COLO829 (cell line): ENCODE measurements at places on chromosomes 16 and 17.
A peak's percentile ranks its signal among the peaks of the same experiment; 100 is the strongest.

- no peak for DNase-seq
These were observed 51.3 kb downstream of the EPN2 start for GRCh38 chr17:19288453-19288852.

DNA sequence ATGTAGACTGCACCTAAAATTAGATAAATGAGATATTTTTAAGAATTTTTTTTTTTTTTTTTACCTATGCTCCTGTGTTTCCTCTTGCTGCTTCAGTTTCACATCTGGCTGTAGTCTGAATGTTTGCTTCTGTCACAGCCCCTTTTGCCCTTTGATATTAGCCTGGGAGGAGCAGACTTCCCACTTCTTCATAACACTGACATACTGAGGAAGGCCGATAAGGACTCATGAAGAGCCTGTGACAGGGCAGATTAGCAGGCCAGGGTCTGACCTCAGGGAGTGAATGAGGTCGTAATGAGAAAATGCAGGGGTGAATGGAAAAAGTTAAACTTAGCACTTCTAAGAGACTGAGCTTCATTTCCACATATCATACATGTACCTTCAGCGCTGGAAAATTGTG is at the start of gene SLFN14:
SLFN14 (minus strand) TSS at position 117 of the 400 bp plus-strand sequence. CDS start 2,757 bp downstream, outside the sequence.
- no peak for DNase-seq

DNA sequence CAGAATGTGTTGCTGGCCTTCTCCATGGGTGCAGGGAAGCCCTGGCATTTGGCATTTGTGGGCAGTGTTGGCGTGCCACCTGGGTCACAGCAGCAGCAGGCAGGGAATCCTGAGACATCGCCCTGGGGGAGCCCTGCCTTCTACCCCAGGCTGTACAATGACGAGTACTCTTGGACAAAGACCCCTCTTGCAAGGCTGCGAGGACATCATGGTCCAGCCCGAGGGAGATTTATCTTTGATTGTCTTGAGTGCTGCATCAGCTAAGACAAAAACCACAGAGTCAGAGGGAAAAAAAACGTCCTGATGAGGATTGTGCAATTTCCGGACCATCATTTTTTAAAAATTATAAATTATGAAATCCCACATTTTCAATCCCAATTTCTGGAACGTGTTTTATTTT is 3.7 kb downstream of the CRISPLD2 start:
- DNase-seq: no peak

DNA sequence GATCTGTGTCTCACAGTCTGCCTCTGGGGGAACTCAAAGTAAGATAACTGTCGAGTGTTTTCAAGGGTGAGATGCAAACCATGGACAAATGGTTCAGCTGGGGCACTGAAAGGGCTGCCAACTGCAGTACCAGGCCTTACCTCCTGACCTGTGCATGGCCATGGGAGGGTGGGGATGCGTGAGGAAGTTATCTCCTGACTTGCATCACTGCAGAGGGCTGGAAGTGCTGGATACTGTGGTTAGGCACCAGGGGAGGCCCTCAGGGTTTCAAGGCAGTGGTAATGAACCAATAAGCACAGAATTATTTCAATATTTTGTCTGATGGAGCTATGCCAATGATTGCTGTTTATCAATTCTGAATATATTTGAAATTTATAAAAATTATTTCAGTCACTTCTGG is 159.2 kb downstream of the CYLD start:
- no peak for DNase-seq

DNA sequence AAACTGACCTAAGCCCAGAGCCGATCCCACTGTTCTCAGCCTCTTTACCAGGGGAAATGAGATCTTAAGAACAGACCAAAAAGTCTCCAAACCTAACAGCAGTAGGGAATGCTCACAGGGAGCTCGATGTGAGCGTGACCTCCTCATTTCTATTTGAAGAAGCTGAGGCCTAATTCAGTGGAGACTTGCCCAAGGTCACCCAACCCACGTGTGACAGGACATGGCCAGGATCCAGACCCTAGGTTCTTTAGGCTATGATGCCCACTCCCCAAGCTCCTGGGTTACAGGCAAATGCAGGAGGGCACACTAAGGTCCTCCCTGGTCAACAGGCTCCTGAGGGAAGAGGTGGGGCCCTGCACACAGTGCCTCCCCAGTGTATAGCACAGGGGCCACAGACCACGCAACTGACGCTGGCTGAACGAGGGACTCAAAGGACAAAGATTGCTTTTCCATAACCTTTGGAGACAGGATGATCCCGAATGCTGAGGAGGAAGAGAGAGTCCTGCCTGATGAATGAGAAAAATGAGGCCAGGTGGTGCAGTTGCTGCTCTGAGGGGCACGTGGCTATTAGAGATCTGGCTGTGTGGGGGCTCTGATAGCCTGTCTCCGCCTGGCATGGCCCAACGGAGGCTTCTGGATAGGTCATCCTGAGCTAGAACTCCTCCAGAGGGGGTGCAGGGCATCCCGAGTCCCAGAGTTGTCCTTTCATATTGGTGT is 24.0 kb downstream of the MAP3K14 start:
- no peak for DNase-seq

GRCh38 chr16:49459953-49460735 is 86.5 kb downstream of the C16orf78 start:
- DNase-seq: no peak

DNA sequence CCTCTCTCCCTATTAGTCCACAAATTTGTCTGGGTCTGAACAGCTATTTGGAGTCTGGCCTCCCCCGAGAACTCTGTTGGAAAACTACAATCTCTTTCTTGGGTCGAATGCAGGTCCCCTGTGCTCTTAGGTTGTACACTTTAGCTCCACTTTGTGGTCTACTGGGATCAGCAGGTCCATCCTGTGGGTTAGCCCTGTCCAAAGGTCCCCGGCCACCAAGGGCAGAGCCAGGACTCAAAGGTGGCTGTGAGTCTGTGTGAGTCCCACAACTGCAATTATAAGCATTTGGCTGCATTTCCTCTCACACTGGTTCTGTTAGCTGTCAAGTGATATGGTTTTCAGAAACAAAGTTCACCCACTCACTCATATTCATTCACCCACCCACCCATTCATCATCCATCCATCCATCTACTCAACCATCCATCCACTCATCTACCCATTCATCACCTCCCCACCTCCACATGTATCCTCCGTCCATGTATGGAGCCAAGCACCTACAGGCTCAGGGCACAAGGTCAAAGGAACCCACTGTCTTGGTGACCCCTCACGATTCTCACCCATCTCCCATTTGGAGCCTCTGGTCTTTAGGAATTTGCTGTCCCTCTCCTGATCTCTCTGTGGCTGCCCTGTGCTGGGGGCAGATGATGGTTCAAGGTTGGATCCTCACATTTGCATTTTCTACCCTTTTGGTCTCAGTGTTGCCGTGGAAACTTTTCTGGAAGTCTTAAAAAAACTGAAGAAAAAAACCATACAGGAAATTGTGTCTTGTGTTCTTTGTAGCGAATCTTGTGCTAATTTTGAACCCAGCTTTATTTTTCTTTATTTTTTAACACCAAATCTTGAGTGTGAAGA is 45.8 kb downstream of the IRF8 start:
- no peak for DNase-seq

GRCh38 chr17:30520436-30520835 is 43.2 kb downstream of the GOSR1 start:
- no peak for DNase-seq

GRCh38 chr16:10088380-10088793 is 93.8 kb downstream of the GRIN2A start:
- DNase-seq: peak; percentile 35

GRCh38 chr17:39014795-39015545 is 47.8 kb upstream of the FBXO47 start:
- no peak for DNase-seq

DNA sequence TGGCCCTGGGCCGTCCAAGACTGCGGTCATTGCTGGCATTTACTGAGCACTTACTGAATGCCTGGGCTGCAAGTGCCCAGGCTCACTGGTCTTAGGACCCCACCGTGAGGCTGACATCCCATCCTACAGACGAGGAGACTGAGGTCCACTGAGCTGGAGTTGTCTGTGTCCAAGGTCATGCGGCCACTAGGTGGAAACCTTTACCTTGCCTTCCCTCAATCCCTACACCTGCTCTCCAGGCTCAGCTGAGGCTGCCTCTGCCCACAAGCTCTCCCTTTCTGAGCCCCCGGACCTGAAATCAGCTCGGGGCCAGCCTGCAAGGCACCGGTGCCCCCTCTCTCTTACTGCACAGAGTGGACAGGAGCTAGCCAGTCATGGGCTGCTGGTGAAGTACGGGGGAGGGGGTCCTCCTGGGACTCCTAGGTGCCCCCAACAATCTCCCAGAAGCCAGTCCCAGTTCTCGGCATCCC is 1.5 kb downstream of the CASKIN1 start:
- DNase-seq: no peak

DNA sequence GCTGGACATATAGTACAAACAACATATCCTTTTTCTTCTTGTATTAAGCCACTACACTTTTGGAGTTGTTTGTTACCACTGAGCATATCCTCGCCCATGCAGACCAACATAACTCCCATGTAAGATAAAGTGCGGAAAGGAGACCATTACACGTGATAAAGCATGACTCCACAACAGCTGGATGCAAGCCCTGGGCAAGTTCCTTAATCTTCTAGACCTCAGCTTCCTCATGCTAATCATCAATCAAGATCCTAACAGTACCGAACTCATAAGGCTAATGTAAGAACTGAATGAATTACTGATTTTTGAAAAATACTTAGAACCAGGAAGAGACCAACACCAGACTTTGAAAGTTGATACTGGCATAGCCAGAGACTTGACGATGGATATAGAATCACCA is 47.0 kb upstream of the GSG1L start:
- no peak for DNase-seq

DNA sequence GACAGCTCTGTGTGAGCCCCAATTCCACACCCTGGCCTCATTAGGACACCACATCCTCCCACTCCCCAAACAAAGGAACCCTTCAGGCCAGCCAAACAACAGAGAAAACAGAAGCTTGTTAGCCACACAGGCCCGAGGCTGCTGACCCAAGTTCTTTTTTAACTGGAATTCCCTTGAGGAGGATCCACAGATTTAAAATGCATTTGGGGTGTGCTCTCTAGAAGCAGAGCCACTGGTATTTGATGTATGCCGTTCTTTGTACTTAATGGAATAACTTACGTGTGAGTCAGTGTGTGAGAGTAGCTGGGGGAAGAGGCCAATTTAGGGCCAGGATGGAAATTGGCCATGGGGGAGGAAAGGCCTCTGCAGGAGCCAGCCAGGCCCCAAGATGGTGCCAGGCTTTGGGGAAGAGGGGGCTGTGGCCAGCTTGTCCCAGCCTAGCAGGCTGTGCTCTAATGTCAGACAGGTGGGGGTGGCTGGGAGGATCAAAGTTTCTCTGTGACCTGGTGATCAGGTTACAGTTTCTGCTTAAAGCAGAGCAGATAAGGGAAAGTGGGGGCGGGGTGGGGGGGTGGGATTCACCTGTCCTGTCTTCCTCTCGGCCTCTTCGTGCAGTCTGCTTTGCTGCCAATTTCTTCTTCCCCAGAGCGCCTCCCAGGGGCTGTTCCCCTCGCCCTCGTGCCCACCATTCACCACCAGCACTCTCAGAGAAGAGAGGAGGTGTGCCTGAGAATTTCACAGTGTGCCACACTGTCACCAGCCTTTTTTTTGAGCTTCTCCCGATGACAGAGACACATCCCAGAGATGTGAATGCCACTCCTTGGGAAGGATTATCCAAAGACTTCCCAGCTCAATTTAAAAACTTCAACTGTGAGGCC is 50.8 kb downstream of the TOM1L2 start:
- peak; percentile 97 for DNase-seq

- no peak for DNase-seq
These were observed 245.0 kb upstream of the CDH5 start for GRCh38 chr16:66121466-66121865.

DNA sequence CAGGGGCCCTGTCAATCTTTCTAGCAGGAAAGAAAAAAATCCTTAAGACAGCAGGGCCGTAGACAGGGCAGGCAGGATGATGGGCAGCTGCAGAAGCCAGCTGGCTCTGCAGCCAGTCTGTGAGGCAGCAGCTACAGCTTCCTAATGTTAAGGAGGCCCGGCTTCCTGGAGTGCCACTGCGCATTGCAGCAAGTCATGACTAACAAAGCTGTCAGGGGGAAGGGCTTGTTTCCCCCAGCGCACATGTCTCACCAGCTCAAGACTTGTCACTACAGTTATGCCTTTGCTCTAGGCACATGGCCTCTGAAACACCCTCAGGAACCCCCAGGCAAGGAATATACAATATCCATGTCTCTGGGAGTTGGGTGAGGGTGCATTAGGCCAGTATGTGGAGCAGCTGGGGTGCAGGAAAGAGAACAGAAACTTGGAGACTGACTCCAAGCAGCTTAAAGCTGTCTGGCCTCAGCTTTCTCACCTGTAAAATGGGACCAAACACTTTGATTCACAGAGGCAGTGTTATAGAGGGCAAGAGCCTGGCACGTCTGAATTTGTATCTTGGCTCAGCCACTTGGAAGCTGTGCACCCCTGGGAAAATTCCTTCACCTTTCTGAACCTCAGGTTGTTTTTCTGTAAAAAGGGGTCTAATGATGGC is 220.0 kb downstream of the HAPSTR1 start:
- DNase-seq: no peak

DNA sequence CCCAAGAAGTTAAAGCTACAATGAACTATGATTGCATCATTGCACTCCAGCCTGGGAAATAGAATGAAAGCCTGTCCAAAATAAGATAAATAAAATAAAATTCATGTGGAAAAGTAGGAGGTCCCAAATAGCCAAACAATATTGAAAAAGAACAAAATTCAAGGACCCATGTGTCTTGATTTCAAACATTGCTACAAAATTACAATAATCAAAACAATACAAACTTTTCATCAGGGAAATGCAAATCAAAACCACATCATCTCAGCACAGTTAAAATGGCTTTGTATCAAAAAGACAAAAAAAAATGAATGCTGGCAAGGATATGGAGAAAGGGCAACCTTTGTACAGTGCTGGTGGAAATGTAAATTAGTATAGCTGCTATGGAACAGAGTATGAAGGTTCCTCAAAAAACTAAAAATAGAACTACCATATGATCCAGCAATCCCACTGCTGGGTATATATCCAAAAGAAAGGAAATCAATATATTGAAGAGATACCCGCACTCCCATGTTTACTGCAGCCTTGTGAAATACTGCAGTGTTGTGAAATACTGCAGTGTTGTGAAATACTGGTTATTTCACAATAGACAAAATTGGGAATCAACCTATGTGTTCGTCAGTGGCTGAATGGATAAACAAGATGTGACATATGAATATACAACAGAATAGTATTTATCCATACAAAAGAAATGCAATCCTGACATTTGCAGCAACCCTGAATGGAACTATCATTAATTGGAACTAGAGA is 24.5 kb upstream of the ZNF287 start:
- no peak for DNase-seq
